ENCODE measurements at places on chromosomes 12 and 14.
A peak's percentile ranks its signal among the peaks of the same experiment; 100 is the strongest.

- no peak overlapping the region for H3K4me3 ChIP-seq
- DNase-seq, result no peak
- H3K4me1 ChIP-seq, result peaks cover 8% of the 10 kb centered on the region
- H3K27me3 ChIP-seq, result no peaks in the 10 kb centered on the region
- H3K36me3 ChIP-seq, result no peaks in the 10 kb centered on the region
Observed at GRCh38 chr12:12503384-12504078, 59.1 kb downstream of the DUSP16 start.

- no peak for DNase-seq
- peaks cover 3% of the 10 kb centered on the region for H3K27me3 ChIP-seq
- H3K4me1 ChIP-seq, result peaks cover 5% of the 10 kb centered on the region
- no peaks in the 10 kb centered on the region for H3K36me3 ChIP-seq
- H3K27ac ChIP-seq, result no peak overlapping the region
Observed at GRCh38 chr14:22640192-22640591, 4.0 kb downstream of the OR6J1 start.

DNA sequence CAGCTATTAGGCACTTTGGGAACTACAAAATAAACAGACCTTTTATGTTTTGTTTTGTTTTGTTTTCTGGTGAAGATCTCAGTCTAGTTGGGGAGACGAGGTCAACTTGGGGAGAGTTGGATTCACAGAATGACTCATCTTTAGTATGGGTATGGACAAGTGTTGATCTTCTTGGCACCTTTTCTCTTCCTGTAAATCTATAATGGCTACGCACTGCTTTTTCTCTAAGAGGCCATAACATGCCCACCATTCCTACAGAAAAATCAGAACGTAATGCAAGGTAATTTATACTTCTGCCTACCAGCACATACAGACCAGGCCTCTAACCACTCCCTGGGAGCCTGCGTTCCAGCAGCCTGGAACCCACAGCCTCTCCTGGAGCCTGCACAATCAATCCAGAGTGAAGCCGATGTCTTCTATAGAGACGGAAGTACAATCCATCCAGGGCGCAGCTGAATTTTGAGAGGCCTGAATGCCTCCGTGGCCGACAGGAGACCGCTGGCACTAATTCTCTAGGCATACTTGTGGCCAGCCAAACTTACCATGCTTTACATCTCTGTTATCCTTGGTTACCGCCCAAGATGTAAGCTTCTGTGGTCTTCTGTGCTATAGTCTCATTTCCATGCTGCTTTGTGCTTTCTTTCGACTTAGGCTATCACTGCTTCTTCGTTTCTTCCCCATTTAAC, 717 bp downstream of the PPHLN1 start:
- peak overlapping the region; percentile 100 for H3K4me3 ChIP-seq
- H3K27me3 ChIP-seq, result no peaks in the 10 kb centered on the region
- peak overlapping the region; percentile 99 for H3K27ac ChIP-seq
- peaks cover 38% of the 10 kb centered on the region for H3K4me1 ChIP-seq

DNA sequence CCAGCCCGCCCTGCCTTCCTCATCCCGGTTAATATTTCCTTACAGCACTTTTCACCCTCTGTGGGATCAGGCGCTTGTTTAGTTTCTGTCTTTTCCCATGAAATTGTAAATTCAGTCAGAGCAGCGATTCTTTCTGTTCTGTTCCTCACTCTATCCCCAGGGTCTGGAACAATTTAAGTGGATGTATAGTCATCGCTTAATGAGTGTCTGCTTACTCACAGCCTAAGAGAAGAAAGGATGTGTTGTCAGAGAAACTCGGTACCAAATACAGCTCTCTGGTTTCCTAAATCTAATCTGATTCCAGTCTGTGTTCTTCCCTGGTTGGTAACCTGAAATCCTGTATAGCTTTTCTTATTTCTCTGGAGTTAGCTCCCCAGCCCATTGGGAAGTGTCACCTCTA, 44.9 kb downstream of the FOS start:
- H3K27ac ChIP-seq, result no peak overlapping the region
- H3K4me1 ChIP-seq, result no peaks in the 10 kb centered on the region
- H3K36me3 ChIP-seq, result no peaks in the 10 kb centered on the region
- peaks cover 10% of the 10 kb centered on the region for H3K27me3 ChIP-seq
- no peak overlapping the region for H3K4me3 ChIP-seq

- peaks cover 25% of the 10 kb centered on the region for H3K36me3 ChIP-seq
- H3K27ac ChIP-seq, result peak overlapping the region; percentile 8
- H3K4me3 ChIP-seq, result no peak overlapping the region
- H3K4me1 ChIP-seq, result peaks cover 2% of the 10 kb centered on the region
- no peaks in the 10 kb centered on the region for H3K27me3 ChIP-seq
- no peak for DNase-seq
Observed at GRCh38 chr12:132812631-132813305, 15.9 kb downstream of the GOLGA3 start.

DNA sequence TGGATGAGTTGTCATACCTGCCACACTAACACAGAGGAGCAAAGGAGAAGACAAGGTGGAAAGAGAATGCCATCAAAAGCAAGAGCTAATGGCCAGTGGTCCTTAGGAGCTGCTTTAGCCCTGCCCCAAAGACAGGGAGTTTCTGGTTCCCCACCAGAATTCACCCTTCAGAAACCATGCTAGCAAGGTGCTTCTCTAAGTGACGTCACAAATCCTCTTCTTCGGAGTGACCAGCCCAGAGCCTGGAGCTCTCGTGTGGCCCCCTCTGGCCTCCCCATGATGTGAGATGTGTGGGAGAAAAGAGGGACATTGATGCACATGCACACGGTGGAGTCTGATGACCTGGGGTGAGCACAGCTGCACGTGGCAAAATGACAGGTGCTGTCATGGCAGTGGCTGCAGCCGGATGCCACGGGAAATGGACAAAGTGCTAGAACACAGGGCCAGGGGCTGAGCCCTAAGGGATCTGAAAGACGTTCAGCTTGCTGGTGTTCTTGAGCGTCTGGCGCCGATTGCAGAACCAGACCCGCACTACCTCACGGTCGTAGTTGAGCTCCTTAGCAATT, 16.9 kb upstream of the TFCP2 start:
- no peak for DNase-seq
- peaks cover 9% of the 10 kb centered on the region for H3K36me3 ChIP-seq
- no peaks in the 10 kb centered on the region for H3K27me3 ChIP-seq

GRCh38 chr12:57385586-57385985, 45.3 kb downstream of the R3HDM2 start:
- no peaks in the 10 kb centered on the region for H3K27me3 ChIP-seq
- H3K4me1 ChIP-seq, result peaks cover 6% of the 10 kb centered on the region
- peaks cover 16% of the 10 kb centered on the region for H3K36me3 ChIP-seq
- H3K27ac ChIP-seq, result no peak overlapping the region

GRCh38 chr12:111927346-111927745, 85.3 kb downstream of the MAPKAPK5 start:
- peaks cover 2% of the 10 kb centered on the region for H3K4me1 ChIP-seq
- H3K36me3 ChIP-seq, result peaks cover 10% of the 10 kb centered on the region
- no peaks in the 10 kb centered on the region for H3K27me3 ChIP-seq
- DNase-seq, result no peak
- H3K4me3 ChIP-seq, result no peak overlapping the region

DNA sequence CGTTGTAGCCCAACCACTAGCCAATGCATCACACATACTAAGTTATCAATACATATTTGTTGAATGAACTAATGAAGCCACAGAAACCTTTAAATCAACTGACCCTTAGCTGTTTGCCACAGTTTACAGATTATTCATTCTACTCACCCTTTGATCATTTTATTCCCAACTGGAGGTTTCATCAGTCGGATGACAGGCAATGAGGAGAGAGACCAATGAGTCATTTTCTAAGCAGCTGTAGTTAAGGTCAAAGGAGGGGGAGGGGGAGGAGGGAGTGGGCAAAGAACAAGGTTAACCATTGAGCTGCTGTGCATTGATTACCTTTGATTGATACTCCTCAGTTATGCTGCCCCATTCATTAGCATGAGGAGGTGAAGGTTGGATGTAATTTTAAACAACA, 469.5 kb downstream of the VRK1 start:
- peaks cover 4% of the 10 kb centered on the region for H3K27me3 ChIP-seq
- no peak overlapping the region for H3K27ac ChIP-seq
- H3K4me1 ChIP-seq, result no peaks in the 10 kb centered on the region
- no peak overlapping the region for H3K4me3 ChIP-seq

GRCh38 chr12:100553936-100554335, 19.5 kb upstream of the GAS2L3 start:
- no peaks in the 10 kb centered on the region for H3K27me3 ChIP-seq
- DNase-seq, result no peak
- no peaks in the 10 kb centered on the region for H3K36me3 ChIP-seq
- no peak overlapping the region for H3K27ac ChIP-seq
- H3K4me3 ChIP-seq, result no peak overlapping the region

DNA sequence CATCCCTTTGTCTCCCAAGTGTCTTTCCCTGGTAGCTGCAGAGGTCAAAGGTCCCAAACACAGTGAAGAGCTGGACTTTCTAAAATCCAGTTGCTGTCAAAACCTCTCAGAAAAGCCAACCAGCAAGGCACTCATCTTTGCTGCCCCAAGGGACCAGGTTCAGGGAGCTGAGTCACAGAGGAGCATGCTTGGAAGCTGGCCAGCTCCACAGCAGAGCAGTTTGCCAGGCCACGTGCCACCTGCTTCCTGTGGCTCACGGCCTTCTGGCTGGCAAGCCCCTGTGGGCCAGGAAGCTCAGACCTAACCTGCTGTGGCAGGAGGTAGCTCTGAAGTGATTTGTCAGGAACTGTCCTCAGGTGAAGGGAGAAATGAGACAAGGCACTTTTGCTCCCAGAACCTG, 3.6 kb downstream of the ISCU start:
- peaks cover 45% of the 10 kb centered on the region for H3K4me1 ChIP-seq
- H3K27me3 ChIP-seq, result no peaks in the 10 kb centered on the region
- peak overlapping the region; percentile 96 for H3K27ac ChIP-seq
- H3K4me3 ChIP-seq, result no peak overlapping the region

- no peak for DNase-seq
- peaks cover 24% of the 10 kb centered on the region for H3K36me3 ChIP-seq
- no peaks in the 10 kb centered on the region for H3K27me3 ChIP-seq
- H3K4me1 ChIP-seq, result no peaks in the 10 kb centered on the region
- no peak overlapping the region for H3K27ac ChIP-seq
Observed at GRCh38 chr12:105164068-105164467, 56.5 kb downstream of the WASHC4 start.

DNA sequence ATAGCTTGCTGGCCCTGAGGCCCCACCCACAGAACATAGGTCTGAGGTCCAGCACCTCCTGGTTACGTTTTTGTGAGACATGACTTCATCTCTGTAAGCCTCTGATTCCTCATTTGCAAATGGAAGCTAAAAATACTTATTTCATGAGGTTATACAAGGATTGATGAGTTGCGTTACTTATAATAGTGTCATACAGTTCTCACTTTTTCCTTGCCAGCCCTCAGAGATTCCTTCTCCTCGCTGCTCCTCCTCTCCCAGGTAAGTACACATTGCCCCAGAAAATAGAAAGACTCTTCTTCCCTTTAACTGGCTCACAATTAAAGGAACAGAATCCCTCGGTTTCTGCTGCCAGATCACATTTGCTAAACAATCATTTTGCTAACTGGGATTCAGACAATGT, 739.2 kb downstream of the VRK1 start:
- H3K27ac ChIP-seq, result no peak overlapping the region
- no peak for DNase-seq
- H3K36me3 ChIP-seq, result no peaks in the 10 kb centered on the region
- H3K4me3 ChIP-seq, result no peak overlapping the region
- H3K27me3 ChIP-seq, result peaks cover 1% of the 10 kb centered on the region
- no peaks in the 10 kb centered on the region for H3K4me1 ChIP-seq

DNA sequence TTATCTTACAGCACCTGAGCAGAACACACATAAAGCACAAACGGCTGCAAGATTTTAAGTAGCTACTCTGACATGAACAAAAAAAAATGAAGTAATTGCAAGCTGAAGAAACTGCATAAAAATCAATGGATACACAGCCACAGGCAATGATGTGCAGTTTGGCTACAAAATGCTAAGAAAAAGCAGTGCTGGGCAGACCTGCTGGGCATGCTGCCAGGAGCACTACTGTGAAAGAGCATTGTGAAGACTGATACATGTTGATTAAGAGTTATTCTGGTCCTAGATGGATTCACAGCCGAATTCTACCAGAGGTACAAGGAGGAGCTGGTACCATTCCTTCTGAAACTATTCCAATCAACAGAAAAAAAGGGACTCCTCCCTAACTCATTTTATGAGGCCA, 20.1 kb upstream of the RTN1 start:
- H3K36me3 ChIP-seq, result no peaks in the 10 kb centered on the region
- peaks cover 6% of the 10 kb centered on the region for H3K27me3 ChIP-seq
- H3K4me3 ChIP-seq, result no peak overlapping the region
- no peak overlapping the region for H3K27ac ChIP-seq
- H3K4me1 ChIP-seq, result no peaks in the 10 kb centered on the region
- no peak for DNase-seq

DNA sequence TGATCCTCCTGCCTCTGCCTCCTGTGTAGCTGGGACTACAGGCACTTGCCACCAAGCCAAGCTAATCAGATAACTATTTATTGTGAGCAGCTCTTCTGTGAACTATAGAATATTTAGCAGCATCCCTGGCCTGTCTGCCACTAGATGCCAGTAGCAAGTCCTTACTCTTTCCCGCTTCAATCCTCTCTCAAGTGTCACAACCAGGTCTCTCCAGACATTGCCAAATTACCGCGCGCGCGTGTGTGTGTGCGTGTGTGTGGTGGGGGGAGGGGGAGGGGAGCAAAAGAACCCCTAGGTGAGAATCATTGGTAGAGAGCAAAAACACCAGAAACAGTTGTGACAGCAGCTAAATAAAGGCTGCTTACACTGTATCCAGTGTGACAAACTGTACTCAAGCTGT, 49.9 kb downstream of the PPP2R5E start:
- H3K27me3 ChIP-seq, result no peaks in the 10 kb centered on the region
- H3K4me1 ChIP-seq, result peaks cover 15% of the 10 kb centered on the region
- H3K36me3 ChIP-seq, result peaks cover 10% of the 10 kb centered on the region
- peak overlapping the region; percentile 2 for H3K27ac ChIP-seq
- H3K4me3 ChIP-seq, result no peak overlapping the region

DNA sequence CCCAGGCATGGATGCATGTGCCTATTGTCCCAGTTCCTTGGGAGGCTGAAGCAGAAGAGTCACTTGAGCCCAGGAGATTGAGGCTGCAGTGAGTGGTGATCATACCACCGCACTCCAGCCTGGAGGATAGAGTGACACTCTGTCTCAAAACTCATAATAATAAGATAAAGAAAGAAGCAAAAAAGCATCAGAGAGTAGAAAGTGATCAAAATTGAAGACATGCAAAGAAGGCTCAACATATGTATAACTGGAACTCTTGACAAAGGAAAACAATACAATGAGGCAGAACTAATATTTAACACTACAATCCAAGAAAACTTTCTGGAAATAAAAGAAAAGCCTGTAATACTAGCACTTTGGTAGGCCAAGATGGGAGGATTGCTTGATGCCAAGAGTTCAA, 48.3 kb upstream of the COCH start:
- DNase-seq, result no peak
- no peak overlapping the region for H3K4me3 ChIP-seq
- H3K27me3 ChIP-seq, result peaks cover 2% of the 10 kb centered on the region
- peaks cover 5% of the 10 kb centered on the region for H3K4me1 ChIP-seq

- DNase-seq, result no peak
- H3K4me3 ChIP-seq, result no peak overlapping the region
- no peaks in the 10 kb centered on the region for H3K36me3 ChIP-seq
- H3K27ac ChIP-seq, result no peak overlapping the region
- peaks cover 4% of the 10 kb centered on the region for H3K27me3 ChIP-seq
Observed at GRCh38 chr12:119158402-119158801, 20.3 kb upstream of the HSPB8 start.

GRCh38 chr12:21987755-21988154, 46.5 kb upstream of the ABCC9 start:
- peaks cover 8% of the 10 kb centered on the region for H3K27me3 ChIP-seq
- H3K4me1 ChIP-seq, result no peaks in the 10 kb centered on the region
- H3K4me3 ChIP-seq, result no peak overlapping the region
- H3K36me3 ChIP-seq, result no peaks in the 10 kb centered on the region
- DNase-seq, result no peak

- DNase-seq, result no peak
- H3K4me3 ChIP-seq, result peak overlapping the region; percentile 91
- H3K27me3 ChIP-seq, result no peaks in the 10 kb centered on the region
- H3K4me1 ChIP-seq, result peaks cover 25% of the 10 kb centered on the region
Observed at GRCh38 chr14:77032491-77032843, 4.0 kb upstream of the IRF2BPL start.

Data from memory B cell (primary cell).